Tibial nerve (tissue), 4 donors: ENCODE measurements at places on chromosomes 16 and 17. TPM values are rescaled to one million over a fixed set of nuclear protein-coding genes. Genes with fewer than 3 reads are reported as not detected.

TAC4 gene
- not detected for total RNA-seq

TBC1D3E gene
- total RNA-seq = not detected

OR3A3 gene
- total RNA-seq = not detected

TIGD7 gene
- total RNA-seq = 6.1 TPM

CSH2 gene
- total RNA-seq = not detected

HP gene
- total RNA-seq = 32.4 TPM

CCL8 gene
- total RNA-seq = not detected

- no peak for DNase-seq
These were observed 201.3 kb downstream of the XYLT1 start for GRCh38 chr16:17269439-17269838.

GRCh38 chr16:54026456-54026855 is 260.1 kb downstream of the IRX3 start:
- DNase-seq = no peak

DNA sequence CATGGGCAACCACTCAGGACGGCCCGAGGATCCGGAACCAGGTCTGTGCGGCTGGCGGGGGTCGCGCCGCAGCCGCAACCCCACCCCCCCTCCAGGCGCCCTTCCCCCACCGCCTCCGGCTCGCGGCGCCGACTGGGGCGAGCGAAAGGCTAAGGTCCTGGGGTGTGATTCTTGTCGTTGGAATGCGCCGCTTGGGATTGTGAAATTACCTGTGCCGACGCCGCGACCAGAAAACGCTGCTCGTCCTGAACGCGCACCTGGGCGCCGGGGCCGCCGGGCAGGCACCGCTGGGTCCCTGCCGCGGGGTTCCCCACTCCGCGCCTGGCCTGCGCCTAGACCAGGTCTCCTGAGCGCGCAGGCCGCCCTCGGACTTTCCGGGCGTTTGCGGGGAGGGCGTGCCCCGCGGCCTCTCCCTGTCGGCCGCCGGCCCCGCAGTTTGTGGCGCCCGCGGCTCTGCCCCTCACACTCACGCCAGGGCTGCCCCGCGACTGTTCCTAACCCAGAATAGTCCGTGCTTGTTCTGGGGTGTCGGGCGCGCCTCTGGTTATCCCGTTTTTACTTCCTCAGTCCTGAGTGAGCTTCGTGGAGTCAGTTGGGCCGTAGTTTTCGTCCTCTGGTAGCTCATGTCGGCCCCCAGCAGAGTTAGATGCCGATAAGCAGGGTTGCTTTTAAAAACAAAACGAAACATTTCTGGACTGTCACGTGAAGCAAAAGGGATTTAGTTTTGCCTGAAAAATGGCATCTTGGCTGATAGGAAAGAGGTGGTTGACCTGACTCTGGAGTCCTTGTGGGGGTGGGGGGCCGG is 147.2 kb downstream of the SPECC1 start:
- no peak for DNase-seq

DNA sequence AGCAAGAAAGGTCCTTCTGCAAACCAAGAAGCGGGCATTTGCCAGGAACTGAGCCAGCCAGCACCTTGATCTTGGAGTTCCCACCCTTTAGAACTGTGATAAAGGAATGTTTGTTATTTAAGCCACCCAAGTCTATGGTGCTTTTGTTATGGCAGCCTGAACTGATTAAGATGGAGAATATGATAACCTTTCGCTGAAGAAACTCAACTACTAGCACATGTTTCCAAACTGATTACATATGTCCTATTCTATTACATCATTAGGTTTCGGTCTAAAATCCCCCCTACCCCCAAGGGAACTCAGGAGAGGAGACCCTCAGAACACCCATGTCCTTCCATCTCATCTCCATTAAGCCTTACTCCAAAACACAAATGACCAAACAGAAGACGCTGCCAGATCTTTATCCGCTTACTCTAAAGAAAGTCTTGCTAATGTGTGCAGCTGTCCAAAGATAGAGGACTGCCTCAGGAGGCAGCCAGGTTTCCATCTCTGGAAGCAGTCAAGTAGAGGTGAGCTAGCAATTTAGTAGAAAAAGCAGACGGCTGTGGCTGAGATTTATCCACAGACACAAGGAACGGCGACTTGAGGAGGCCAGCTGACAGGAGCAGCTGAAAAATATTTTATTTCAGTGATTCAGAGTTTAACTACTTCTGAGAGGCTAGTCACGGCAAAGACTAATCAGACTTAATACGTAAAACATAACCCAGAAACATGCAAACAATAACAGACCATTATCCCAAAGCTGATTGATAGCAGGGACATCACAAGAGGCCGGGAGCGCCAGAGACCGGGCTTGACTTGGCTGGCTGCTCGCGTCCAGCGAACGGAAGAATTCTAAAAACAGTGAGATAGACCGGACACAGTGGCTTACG is 611.4 kb upstream of the CDH5 start:
- DNase-seq = no peak

DNA sequence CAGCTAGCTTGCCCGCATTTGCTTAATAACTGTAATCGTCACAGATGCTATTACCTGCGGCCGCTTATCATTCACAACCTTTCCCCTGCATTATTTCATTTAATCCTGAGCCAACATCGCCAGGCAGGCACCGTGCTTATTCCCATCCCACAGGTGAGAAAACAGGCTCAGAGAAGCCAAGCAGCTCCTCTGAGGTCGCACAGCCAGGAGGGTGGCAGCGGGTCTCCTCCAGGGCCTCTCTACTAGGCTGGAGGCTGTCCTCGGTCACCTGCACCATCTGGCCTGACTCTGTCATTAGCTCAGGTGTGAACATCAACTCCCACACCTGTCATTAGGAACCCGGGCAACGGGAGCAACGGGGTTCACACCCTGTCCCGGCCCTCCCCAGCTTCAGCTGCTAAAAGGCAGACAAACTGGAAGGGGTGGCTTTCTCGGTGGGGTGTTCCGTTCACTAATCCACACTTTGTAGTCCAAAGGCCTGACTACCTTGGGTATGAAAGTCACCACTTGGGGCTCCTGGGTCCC is 3.0 kb downstream of the PPL start:
- no peak for DNase-seq

- DNase-seq = no peak
These were observed 9.8 kb upstream of the ADAT1 start for GRCh38 chr16:75632857-75633256.

DNA sequence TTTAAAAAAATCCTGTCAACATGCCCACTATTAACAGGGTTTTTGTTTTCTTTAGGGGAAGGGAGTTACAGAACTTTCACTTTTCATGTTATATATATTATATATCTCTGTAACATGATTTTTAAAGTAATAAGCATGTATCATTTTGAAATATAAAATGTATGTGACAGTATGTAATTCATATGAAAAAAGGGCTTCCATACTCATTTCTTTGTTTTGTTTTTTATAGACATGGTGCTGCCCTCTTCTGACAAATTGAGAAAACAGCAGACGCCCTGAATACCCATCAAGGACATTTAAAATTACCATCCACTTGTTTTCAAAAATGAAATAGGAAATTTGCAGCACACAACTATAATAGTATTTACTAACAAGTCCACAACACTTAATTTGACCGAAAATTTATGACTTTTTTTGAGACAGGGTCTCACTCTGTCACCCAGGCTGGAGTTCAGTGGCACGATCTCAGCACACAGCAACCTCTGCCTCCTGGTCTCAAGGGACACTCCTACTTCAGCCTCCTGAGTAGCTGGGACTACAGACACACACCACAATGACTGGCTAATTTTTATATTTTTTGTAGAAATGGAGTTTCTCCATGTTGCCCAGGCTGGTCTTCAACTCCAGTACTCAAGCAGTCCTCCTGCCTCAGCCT is 30.4 kb downstream of the CFDP1 start:
- DNase-seq = peak; percentile 28

- DNase-seq = no peak
These were observed 171.1 kb upstream of the TOX3 start for GRCh38 chr16:52718046-52718445.

- no peak for DNase-seq
These were observed 18.0 kb downstream of the XPO6 start for GRCh38 chr16:28193530-28194423.

- no peak for DNase-seq
These were observed 29.0 kb downstream of the KDM8 start for GRCh38 chr16:27232061-27232900.

GRCh38 chr16:66551348-66551759 is 1.0 kb upstream of the CKLF start:
- DNase-seq = no peak
